Stimulated activated CD8-positive, alpha-beta memory T cell treated with anti-CD3 and anti-CD28 coated beads, Interleukin-4, amount 100 ng/mL, for 1 hour (primary cell): ENCODE measurements at places on chromosomes 12 and 14.

DNA sequence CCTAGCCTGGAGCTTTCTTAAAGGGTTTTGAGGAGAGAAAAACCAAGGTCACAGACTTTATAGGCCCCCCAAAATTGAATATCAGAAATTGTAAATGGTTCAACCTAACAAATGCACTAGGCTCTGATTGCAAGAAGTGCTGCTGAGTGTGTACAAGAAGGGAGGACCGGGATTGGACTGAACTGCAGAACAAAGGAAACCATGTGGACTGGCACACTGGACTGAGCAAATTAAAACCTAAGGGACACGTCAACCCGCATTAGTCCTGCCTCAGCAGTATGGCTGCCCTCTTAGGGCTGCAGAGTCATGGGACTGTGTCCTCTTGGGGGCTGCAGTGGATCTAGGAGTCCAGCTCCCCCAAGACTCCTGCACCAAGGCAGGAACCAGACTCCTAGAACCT lies 842 bp upstream of the CISTR start:
- DNase-seq = no peak

GRCh38 chr12:68393417-68393816 lies 61.3 kb upstream of the MDM1 start:
- DNase-seq = no peak

GRCh38 chr12:66584673-66585072 lies 94.2 kb downstream of the GRIP1 start:
- no peak for DNase-seq

DNA sequence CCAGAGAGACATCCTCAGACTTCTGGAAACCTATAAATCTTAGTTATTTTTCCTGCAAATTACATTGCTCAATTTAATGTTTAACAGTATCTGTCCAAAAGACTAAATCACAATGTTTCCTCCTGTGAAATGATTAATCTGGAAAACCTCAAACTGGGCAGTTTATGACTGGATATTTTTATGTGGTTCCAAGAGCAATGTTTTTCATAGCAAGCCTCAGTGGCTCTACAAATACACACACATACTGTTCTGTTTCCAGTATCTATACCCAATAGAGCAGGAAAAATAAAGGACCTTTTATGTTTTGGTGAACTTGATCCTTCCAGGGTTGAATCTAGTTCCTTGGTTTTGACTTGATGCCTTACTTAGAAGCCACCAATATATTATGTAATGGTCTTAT lies 9.2 kb downstream of the NID2 start:
- no peak for DNase-seq

DNA sequence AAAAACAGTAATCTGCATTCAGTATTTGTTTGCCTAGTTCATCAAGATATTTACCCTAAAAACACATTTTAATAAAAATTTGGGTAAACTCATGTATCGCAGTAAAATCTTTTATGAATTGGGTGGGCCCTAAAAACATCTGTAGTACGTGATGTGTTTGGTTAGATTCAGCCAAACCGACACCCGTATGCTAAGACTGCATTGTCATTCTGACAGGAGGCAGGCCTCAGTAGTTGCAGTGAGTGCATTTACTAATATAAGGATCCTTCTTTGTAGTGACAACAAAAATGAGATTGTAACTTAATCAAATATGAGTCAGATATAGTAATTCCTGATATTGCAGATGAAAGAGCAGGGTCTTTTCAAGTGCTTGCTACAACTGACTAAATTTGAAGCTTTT lies 191.8 kb downstream of the SLC16A7 start:
- no peak for DNase-seq

DNA sequence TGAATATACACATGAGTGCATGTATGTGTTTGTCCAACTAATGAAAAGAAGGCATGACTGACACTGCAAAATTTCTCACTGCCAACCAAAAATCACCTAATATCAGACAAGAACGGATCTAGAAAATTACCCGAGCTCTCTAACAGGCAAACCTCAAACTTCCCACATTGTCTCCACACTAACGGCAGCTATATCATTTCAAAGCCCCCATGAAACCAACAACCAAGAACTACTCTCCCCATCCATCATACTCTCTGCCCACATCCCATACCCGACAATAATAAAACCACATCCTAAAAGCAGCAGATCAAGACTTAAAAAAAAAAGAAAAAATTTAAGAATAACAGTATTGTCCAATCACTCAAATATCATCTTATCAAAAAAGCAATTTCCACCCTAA lies 227.1 kb downstream of the CEP128 start:
- no peak for DNase-seq

- DNase-seq = no peak
Observed at GRCh38 chr12:92784797-92785562, 82.2 kb downstream of the PLEKHG7 start.

GRCh38 chr12:61220337-61220736 lies 1039.9 kb upstream of the USP15 start:
- no peak for DNase-seq

- DNase-seq = no peak
Observed at GRCh38 chr14:66476964-66477363, 9.2 kb upstream of the CCDC196 start.

DNA sequence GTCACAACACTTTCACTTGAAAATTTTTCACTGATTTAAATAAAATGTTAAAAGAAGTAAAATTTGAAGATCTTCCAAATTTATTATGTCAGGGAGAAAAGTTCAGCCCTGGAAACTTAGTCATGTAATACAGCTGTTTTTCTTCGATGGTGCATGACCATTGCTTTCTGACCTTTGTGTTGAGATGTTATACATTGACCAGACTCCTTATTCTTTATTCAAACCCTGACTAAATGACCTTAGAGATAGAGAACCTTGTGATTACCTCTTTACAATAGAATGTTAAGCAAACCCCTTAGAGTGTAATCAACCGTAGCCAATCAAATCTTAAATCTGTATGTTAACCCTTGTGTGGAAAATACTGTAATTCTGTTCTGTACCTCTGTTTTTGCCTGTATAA lies 34.5 kb downstream of the PLCZ1 start:
- no peak for DNase-seq

DNA sequence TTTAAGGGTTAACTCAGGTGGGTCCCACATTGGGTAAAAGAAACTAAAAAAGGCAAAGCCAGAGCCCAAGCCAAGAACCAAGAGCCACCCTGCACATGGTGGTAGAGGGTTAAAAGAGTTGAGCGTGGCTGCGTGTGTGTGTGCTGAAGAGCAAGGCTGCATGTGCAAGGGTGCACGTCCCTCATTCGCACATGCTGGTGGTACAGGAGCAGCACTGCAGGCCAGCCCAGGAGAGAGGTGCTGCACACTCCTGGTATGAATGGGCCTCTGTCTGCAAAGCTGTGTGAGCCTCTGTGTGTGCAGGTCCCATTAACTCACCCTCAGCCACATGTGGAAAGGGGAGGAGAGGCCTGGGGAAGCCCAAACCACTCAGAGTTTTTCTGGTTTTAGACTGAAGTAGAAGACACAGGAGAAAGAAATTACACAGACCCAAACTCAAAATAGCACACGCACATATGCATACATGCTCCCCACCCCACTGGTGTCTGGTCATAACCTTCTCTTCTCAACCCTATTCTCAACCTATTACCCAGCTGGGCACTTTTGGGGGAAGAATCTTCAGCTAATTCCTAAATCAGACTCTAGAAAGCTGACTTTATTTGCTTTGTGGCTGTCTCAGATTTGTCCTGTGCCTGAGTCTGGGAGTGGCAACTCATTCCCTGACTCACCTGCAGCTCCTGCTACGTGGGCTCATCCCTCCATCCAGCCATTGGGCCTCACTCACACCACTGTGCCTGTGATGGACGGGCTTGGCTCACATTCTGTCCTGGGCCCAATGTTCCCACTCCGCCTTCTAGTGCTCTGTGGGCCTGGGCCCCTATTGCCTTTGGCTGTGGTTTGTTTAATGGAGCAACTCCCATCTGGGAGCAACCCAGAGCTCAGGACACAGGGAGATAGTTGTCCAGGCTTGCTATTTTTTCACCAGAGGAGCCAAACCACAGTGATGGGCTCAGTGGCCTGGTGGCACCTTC lies 30.8 kb upstream of the COL2A1 start:
- DNase-seq = no peak

GRCh38 chr14:76657846-76658245 lies 103.4 kb upstream of the VASH1 start:
- DNase-seq = no peak

- DNase-seq = no peak
Observed at GRCh38 chr14:38836539-38836938, 266.5 kb downstream of the SEC23A start.

DNA sequence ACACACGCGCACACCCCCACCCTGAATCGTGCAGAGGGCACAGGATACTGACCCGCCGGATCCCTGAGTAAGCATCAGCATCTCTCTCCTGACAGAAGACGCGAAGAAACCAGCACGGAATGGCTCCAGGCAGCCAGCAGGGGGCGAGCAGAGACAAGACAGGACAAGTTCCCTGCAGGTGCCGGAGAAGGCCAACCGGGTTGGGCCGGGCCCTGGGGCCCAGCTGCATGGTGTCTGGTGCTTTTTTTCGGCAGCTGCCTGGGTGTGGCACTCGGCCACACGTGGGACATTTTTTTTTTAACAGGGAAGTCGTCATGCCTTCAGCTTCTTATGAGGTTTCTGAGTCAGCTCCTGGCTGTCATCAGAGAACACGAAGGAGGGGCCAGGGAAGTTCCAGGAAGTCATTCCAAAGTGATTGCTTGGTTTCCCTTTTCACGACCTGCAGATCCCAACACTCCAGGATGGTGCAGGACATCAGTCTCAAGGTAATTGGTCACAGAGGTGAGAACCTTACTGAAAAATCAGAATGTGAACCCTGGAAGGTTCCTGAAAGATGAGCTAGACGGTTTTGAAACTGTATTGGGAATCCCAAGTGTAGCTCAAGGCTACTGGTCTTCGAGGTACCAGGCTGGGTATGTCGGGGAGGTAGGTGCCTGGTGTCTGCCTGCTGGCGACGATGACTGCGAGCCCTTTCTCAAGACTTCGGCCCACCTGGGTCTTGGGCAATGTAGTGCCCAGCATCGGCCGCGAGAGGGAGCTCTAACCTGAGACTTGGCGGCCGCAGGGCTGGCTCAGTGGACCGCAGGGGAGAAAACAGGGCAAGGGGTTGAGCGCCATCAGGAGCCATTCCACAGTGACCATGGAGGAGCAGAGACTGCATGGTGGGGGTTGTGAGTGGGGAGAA lies 190.8 kb upstream of the PRMT8 start:
- peak; percentile 35 for DNase-seq

- DNase-seq = no peak
Observed at GRCh38 chr14:92529903-92530302, 16.3 kb downstream of the RIN3 start.

DNA sequence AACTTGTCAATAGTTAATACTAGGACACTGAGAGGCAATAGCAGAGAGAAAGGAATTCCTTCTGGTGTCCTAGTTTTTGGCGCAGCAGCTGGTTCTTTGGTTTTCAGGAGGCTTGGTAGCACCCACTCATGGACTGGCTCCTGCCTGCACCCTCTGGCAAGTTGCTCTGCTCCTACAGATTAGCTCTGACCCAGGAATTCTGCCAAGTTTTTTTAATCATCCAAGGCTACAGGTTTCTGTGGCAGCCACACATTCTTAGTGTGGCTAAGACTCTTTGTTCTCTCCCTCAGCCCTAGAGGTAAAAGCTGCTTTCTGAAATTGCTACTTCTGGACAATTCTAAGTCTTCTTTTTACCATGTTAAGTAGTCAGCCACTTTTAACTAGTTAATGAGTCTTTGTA lies 72.0 kb upstream of the FKBP4 start:
- DNase-seq = no peak

DNA sequence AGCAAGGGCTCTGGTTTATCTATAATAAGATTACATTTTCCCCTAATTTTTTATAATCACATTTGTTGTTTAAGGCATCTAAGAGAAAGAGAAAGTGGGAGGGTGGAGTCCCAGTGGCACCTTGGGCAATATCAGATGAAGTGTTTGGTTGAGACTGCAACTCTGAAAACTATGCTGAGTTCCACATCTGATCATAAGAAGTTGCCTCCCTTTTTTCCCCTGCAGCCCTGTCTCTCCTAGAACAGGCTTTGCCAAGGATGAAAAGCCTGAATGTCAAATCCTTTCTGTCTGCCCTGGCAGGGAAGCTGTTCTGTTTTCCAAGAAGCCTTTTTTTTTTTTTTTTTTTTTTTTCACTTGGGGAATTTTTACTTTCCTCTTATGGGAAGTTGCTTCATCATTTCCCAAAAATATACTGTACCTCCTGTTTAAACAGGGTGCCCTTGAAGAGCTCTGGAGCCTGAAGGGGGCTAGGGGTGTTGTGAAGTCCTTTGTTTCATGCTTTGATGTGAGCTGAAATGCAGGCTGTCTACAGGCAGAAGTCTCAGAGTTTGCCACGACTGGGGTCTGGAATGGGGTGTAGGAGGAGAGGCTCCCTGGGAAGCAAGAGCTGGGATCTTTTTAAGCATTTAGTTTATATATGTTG lies 71.3 kb downstream of the SUSD6 start:
- DNase-seq = no peak

DNA sequence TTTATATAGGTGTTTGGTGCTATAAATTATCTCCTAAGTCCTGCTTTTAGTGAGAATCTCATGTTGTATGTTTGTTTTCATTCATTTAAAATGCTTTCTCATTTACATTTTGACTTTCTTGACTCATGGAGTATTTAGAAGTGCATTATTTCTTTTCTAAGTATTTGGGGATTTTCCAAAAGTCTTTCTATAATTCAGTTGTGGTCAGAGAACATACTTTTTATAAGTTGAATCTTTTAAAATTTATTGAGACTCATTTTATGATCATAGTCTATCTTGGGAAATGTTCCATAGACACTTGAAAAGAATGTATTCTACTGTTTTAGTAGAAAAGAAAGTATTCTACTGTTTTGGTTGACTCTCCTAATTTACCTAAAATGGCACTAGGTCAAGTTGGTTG lies 168.2 kb downstream of the AKAP6 start:
- DNase-seq = no peak

- no peak for DNase-seq
Observed at GRCh38 chr12:106682594-106683234, 91.8 kb upstream of the RIC8B start.

DNA sequence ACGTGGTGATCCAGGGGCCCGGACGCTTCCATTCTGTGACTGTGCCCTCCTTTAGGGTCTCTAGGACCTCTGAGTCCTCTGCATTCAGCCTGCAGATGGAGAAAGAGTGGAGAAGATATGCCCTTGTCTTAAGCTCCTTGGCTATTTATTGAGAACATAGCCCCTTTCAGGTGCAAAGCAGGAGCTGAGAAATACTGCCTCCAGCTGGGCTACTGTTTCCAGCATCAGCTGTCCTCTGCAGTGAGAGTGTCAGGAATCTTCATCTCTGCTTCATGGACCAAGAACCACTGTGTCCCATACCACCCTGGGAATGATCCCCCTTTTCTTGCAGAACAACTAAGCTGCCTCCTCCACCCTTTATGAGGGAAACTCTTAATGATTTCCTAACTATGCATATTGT lies 47.8 kb upstream of the CEP83 start:
- no peak for DNase-seq

- DNase-seq = no peak
Observed at GRCh38 chr14:66043921-66044320, 442.2 kb upstream of the CCDC196 start.
